ENCODE measurements at places on chromosomes 4 and X.

- no peak for DNase-seq
These were observed 1.4 kb downstream of the XK start for GRCh38 chrX:37686996-37687395.

GRCh38 chr4:98680806-98681205 lies 22.4 kb upstream of the TSPAN5 start:
- no peak for DNase-seq

- DNase-seq, result no peak
These were observed 5.9 kb downstream of the ATOH1 start for GRCh38 chr4:93834249-93835066.

DNA sequence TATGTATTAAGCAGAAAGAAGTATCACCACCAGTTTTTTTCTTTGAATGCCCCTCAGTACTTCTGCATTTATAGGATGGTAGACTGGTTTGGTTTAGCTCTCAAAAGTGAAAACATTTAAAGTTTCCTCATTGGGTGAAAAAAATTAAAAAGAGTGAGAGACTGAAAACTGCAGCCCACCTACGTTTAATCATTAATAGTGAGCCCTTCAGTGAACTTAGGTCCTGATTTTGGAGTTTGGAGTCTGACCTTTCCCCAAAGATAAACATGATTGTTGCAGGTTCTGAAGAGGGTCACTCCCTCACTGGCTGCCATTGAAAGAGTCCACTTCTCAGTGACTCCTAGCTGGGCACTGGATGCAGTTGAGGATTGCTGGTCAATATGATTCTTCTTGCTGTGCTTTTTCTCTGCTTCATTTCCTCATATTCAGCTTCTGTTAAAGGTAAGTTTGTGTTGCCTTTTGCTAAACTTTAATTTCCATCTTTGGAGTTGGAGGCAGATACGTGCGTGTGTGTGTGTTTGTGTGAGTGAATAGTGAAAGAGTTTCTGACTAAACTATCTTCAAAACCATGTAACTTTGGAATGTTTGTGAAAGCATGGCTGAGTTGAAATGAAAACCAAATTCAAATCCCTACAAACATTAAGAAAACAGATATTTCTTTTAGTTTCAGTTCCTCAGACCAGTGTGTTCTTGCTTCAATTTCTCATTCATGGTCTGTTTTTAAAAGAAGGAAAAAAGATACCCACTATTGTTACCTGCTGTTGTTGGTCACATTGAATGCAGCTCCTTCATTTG lies at the start of gene MTTP:
Gene MTTP (plus strand): TSS at position 295 of the 795 bp plus-strand sequence. CDS start 86 bp downstream, at position 381.
- DNase-seq, result peak; percentile 10

GRCh38 chrX:20519146-20519545 lies 252.4 kb upstream of the RPS6KA3 start:
- no peak for DNase-seq

- DNase-seq, result no peak
These were observed 34.8 kb downstream of the LIN54 start for GRCh38 chr4:82975792-82976191.

DNA sequence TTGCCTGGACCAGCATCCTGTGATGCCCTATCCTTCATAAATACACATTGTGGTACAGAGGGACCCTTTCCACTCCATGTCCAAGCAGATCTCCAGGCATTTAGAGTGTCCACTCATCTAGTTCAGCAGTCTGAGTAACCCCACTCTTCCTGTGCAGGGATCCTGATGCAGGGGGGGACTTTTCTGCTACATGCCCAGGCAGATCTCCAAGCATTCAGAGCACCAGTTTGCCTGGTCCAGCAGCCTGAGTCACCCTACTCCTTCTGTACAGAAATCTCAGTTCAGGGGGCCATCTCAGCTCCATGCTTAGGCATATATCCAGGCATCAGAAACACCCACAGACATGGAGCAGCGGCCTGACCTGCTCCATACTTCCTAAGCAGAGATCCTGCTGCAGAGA lies 1089.8 kb downstream of the FAT4 start:
- no peak for DNase-seq

DNA sequence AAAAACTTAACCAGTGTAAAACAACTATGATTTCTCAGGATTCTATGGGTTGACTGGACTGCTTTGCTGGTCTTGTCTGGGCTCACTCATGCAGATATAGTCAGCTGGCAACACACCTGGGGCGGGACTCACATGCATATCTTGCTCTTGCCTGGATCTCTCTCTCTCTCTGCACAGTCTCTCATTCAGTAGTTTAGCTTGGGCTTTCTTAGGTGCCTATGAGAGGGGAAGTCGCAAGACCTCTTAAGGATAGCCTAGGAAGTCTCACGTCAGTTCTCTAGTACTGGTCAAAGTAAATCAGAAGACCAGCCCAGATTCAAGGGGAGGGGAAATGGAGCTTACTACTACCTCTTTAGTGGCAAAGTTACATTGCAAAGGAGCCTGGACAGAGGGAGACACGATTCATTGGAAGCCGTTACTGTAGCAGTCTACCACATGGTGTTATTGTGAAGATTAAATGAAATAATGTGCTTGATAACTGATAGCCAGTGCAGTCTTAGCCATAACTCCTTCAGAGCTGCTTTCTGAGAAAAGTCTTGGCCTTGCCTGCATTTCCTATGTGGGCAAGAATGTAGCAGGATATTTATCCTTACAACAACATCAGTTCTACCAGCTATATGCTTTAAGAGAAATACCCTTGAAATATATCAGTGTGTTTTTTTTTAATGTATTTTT lies 2.1 kb downstream of the COPS4 start:
- no peak for DNase-seq

DNA sequence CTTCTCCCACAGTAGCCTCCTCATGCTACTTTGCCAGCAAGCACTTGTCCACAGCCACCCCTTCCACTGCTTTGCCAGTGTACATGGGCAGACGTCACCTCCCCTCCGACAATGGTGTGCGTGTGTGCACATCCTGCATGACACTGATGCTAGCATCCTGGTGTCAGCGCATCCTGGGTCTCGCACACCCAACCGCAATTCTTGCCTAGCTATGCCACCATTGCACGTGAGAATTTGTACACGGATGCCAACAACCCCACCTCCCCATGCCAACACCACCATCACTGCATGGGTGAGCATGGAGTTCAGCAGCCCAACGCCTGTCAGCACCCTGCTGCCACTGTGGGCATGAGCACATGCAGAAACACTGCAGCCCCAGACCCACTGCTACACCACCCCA lies 550.0 kb downstream of the STPG2 start:
- DNase-seq, result no peak

DNA sequence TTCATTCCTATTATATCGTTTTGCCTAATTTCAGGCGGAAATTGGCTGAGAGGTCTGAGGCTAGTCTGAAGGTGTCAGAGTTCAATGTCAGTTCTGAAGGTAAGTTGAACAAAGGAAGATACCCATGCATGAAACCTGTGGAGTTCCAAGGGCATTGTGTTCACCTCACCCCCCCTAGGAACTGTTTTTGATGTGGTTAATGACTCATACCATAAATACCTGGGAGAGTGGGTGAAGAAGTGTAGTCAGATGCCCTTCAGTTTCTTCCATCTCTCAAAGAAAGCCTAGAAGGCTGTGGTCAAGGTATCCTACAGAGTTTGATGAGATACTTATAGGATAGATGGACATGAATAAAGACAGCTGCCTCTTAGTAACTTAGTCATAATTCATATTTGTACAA lies 2.7 kb downstream of the UTP14A start:
- DNase-seq, result no peak
